DMS53 (cell line): ENCODE measurements at places on chromosomes 16 and 17.

DNA sequence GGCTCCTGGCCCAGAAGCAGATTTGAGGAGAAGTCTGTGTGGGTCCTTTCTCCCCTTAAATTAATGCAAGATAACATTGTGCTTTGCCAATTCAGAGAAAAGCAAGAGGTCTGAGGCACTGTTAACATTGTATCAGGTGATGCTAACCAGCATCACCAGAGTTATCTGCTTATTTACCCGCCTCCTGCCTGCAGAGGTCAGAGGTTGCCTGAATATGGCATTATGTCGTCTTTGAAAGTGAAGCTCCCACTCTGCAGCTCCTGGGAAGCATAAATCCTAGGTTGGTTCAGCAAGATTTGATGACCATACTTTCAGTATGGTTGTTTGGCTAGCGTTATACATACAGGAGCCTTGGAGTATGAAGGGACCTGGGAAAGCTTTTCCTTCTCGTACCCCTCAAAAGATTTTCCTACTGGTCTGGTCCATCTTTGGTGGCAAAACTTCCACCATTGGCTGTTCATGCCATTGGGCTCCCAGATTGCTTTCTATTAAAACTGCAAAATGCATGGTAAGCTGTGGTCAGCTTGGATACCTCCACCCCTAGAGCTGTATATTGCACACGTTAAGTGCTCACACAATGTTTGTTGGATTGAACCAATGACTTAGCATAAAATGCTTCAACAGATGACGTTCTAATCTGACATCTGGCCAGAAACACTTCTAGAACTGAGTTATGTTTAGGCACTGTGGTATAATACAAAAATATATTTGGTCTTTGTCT is 24.1 kb downstream of the CHD9 start:
- DNase-seq = no peak

DNA sequence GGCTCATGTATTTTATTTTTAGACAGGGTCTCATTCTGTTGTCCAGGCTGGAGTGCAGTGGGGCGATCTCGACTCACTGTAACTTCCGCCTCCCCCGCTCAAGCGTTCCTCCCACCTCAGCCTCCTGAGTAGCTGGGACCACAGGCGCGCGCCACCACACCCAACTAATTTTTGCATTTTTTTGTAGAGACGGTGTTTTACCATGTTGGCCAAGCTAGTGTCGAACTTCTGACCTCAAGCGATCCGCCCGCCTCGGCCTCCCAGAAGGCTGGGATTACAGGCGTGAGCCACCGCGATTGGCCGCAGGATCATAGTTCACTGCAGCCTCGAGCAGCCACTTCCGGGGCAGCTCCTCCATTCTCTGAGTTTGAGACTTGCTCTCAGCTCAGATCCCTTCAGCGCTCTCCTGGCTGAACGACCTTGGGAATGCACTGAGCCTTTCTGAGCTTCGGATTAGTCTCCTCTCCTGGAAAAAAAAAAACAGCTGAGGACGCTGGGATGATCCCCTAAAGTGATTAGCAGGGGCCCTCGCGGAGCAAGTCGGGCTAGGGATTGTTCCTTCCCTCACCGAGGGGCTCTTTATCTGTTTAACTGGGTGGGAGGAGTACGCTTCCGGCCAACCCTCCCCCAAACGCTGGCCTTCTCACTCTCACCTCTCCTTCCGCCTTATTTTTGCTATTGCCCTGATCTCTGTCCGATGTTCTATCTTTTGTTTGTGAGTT is 1.1 kb upstream of the PKMYT1 start:
- no peak for DNase-seq

DNA sequence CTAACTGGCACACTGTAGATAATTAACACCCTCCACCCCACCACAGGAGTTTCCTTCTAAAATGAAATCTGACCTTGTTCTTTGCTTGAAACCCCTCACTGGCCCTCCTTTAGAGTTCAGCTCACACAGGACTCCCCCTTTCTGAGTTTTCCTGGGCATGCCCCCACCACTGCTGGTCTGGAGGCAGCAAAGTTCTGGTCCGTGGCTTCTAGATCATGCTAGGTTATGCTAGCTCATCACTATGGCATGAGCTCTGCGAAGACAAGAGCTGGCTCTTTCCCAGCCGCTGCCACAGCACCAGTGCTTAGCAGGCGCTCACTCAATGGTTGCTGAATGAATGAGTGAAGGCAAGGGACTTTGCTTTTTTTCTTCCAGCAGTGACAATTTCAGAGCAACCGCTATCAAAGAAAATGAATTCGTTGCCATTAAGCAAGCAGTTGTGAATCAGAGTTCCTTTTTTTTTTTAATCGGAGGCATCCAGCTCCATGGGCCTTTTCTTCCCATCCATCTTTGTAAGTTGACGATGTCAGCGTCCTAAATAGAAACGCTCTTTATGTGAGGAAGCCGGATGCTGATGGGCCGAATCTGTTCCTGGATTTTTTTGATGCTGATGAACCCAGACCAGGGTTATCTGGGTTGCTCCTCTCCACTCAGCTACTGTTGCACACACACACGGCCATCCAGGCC is 80.8 kb upstream of the NOL11 start:
- DNase-seq = no peak

- peak; percentile 52 for DNase-seq
These were observed 1469.8 kb downstream of the CDH11 start for GRCh38 chr16:63652091-63652490.

- no peak for DNase-seq
These were observed 20.1 kb downstream of the CIITA start for GRCh38 chr16:10897134-10897533.

- peak; percentile 97 for DNase-seq
These were observed 16.9 kb downstream of the EARS2 start for GRCh38 chr16:23539984-23540816.

GRCh38 chr16:58198803-58199411 is 1.0 kb upstream of the CSNK2A2 start:
- DNase-seq = no peak

- peak; percentile 45 for DNase-seq
These were observed 14.9 kb downstream of the NAA60 start for GRCh38 chr16:3458278-3458851.
